CD4-positive, alpha-beta T cell treated with Interleukin-17A for 4 hours (primary cell): ENCODE measurements at places on chromosomes 16 and 17.
A peak's percentile ranks its signal among the peaks of the same experiment; 100 is the strongest.

DNA sequence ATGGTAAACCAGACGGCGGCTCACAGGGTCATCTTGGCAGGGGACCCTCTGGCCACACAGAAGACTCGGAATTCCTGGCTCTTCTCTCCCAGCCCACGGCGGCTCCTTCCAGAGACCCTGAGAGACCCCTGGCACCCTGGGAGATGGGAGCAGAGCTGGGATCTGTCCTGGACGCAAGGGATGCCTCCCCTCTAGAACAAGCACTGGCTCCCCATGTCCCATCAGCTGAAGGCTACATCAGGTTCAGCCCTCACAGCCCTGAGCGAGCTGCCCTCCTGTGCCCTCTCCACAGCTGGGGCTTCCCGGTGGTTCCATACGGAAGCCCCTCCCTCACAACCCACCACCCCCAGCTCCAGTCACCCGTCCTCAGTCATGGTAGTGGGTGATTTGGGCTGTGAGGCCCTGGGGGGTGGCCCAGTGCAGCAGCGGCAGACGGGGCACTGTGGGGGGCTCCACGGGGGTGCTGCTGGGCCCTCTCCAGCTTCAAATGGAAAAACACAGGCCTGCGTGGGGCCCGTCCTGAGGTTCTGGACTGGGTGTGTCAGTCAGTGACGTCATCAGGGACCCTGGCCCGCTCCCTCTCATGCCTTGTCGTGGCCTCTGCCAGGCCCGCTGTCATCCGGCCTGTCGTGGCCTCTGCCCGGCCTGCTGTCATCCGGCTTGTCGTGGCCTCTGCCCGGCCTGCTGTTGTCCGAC is 13.0 kb upstream of the CBFA2T3 start:
- no peak for DNase-seq

DNA sequence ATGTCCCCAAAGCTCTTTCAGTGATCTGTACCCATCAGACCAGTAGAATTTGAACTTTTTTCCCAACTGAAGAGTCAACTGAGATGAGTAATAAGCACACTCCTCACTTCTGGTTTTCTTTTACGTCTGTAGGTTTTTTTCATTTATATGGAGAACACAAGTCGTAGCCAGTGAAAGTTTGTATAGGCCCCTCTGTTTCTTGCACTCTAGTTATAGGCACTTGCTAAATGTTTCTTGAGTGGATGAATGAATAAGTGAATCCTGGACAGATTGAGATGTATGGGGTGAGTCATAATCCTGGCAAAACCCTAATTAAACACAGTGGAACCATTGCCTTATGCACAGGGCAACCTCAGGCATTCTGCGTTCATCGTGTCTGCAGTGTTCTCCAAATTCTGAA is 193.7 kb upstream of the TBX2 start:
- DNase-seq = no peak

DNA sequence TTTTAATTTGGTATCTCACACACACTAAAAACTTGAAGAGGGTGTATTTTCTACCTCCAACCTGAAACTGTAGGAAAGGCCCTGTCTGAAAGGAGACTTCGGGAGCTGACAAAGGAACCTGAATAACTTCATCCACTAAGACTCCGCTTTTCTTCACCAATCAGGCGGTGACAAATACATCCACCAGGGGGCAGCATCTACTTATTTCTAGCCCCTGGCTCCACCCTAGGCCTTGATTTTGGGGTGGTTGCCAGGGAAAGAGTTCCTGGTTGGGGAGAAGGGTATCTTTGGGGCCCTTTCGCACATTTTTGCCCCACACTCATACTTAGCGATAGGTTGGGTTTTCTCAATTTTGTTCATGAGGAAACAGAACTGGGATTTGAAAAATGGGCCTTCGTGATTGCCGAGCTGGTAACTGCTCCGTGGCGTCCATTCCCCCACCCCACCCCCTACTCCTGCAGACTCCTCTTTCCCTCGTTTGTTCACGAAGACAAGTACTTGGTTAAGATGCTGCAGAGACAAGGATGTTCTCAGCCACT is 4.8 kb upstream of the ARL4D start:
- peak; percentile 94 for DNase-seq

DNA sequence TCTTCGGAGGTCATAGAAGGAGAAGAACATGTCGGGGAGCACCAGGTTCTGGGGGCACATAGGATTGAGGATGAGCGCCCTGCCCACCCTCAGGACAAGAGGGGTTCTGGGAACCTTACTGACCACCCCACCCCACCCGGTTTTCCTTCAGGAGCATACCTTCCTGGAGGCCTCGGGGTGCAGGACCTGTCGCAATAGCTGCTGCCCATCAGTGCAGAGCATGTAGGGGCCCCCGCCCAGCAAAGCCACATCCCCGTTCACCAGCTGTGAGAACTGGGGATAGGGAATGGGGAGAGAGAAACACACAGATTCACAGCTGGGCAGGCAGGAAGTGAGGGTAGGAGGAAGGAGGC is 2.1 kb downstream of the ESRP2 start:
- no peak for DNase-seq

GRCh38 chr17:74130276-74130675 is 73.2 kb upstream of the RPL38 start:
- DNase-seq = no peak

DNA sequence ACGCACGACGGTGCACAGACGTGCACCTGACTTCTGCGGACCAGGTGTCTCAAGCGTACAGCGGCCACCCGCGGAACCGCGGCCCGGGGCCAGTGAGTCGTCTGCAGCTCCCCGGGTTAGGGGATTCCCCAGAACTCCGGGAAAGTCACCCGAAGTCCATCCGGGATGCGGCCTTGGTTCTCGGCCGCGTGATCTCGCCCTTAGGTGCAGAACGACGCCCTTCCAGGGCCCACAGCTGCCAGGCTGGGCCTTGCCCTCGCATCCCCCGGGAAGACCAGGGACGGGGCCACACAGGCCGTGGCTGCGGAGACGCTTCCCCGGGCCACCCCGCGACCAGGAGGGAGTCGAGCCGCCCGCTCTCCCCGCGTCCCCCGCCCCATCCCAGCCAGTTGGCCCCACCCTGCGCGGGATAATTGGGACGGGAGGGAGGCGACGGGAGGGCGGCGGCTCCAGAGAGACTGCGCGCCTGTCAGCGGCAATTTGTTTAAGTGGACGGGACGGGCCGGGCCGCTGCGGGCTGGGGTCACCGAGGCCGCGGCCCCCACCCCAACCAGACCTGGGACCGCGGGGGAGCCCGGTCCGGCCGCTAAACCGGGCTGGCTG is 3.6 kb upstream of the TBX2 start:
- DNase-seq = no peak

DNA sequence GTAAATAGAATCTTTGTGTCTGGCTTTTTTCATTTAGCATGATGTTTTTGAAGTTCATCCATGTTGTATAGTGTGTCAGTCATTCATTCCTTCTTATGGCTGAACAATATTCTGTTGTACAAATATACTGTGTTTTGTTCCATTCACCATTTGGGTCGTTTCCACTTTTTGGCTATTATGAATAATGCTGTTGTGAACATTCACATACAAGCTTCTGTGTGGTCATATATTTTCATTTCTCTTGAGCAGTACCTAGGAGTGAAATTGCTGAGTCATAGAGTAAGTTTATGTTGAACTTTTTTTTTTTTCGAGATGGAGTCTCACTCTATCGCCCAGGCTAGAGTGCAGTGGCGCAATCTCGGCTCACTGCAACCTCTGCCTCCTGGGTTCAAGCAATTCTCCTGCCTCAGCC is 32.3 kb upstream of the TAOK1 start:
- DNase-seq = no peak

- no peak for DNase-seq
These were observed 113.5 kb downstream of the MGAT5B start for GRCh38 chr17:76981545-76982295.
